Endodermal cell (in vitro differentiated cells): ENCODE measurements at places on chromosomes 2 and 18.
A peak's percentile ranks its signal among the peaks of the same experiment; 100 is the strongest.

- no peak for DNase-seq
These were observed 448.3 kb downstream of the SOX11 start for GRCh38 chr2:6140509-6140908.

DNA sequence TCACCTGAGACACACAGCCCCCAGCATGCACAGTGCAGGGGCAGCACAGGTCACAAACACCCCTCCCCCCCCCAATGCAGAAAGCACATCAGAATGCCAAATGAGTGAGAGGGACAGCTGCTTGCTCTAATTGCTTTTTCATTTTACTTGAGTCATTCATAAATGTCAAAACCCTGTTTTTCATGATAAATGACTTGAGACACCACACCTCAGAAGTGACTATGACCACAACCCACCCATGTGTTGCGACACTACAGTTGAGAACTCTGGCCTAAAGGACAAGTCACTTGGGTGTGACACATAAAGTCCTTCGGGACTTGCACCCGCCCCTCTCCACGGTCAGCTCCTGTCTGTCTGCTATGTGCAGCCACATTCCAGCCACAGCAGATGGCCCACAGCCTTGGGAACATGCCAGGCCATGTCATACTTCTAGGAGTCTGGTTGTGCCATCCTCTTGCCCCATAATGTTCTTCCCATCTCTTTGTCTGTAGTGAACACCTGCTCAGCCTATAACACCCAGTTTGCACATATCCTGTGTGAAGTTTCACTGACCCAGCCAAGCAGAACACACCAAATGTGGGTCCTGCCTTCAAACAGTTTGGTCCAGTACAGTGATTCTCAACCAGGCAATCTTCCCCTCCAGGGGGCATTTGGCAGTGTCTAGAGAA is 30.2 kb upstream of the RIOK3 start:
- no peak for DNase-seq

GRCh38 chr18:30192216-30192615 is 850.3 kb downstream of the DSC3 start:
- DNase-seq: peak; percentile 58

- DNase-seq: peak; percentile 96
These were observed 86.6 kb downstream of the TMEM182 start for GRCh38 chr2:102848366-102848839.

- DNase-seq: peak; percentile 44
These were observed 88.8 kb downstream of the UXS1 start for GRCh38 chr2:106105151-106105922.

DNA sequence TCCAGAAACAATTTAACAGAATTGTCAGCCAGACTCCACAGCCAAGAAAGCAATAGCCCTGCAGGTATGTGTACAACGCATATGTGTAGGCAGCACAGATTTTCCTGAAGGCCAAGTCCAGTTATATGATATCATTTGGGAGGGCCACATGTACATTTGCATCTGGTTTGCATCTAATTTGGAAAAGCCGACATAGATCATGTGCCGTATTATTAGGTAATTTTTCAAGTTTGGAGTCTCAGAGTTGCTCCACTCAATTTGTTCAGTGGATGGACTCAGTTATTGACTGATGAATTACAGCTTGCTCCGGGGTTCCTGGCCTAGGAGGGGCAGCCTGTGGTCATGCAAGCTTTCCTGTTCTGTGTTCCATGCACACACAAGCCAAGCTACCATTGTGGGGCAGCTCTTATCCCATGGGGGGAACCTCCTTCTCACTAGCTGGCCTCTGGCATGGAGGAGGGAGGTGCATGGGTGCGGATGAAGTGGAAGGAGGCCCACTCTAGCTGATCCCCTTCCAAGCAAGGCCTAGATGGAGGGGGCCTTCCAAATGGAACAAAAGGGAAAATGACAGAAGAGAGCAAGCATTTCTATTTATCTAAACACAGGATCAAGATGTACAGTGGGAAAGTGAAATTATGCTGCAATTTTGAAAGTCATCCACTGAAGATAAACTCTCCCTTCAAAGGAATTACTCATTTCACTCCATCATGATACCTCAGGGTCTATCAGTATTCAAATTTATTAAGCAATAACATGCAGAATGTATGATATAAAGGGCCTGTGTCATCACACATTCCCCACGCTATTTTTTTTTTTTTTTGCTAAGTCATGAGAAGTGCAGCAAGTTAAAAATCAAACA is 202.6 kb upstream of the SMAD2 start:
- DNase-seq: no peak

- no peak for DNase-seq
These were observed 332.4 kb downstream of the GULP1 start for GRCh38 chr2:188623995-188624643.

DNA sequence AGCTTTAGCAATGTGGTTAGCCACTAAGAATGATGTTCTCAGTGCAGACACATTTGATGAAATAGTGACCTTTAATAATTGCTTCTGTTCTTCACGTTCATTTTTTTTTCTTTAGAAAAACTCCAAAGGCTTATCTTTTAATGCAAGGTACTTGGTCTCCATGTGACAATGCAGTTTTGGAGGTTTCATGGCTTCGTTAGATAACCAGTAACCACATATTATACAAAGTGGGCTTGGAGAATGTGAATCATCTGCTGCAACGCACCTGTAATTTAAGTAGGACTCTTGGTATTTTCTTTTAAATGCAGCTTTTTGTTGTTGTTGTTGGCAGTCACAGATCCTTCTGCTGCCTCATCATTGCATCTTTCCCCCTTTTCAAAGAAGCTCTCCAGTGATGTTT is 1606.3 kb downstream of the SUCLG1 start:
- DNase-seq: no peak

GRCh38 chr2:226791487-226792081 is 8.0 kb downstream of the IRS1 start:
- peak; percentile 96 for DNase-seq

- no peak for DNase-seq
These were observed 382.6 kb upstream of the CDH20 start for GRCh38 chr18:60950634-60951033.

DNA sequence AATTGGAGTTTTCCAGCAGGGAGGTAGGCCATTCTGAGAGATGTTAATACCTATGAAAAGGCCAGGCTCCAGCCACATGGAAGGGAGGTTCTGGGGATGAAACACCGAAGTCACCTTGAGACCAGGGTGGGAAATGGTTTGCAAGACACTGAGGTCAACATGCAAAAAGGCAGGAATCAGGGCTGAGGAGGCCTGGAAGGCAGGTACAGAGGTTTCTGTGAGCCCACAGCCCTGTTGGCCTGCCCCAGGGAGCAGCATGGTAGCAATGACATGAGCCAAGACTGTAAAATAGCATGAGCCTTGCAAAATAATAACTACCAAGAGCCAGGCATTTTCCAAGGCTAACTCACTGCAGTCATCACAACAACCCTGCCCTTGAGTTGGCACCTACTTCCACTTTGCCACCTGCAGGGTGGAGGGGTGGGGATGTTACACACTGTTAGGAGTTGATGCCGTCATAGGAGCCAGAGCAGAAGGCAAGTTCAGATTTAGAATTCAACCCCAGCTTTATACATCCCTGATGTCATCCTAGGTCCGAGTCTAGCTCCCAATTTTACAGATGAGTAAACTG is 61.3 kb downstream of the ZBTB7C start:
- DNase-seq: peak; percentile 22

DNA sequence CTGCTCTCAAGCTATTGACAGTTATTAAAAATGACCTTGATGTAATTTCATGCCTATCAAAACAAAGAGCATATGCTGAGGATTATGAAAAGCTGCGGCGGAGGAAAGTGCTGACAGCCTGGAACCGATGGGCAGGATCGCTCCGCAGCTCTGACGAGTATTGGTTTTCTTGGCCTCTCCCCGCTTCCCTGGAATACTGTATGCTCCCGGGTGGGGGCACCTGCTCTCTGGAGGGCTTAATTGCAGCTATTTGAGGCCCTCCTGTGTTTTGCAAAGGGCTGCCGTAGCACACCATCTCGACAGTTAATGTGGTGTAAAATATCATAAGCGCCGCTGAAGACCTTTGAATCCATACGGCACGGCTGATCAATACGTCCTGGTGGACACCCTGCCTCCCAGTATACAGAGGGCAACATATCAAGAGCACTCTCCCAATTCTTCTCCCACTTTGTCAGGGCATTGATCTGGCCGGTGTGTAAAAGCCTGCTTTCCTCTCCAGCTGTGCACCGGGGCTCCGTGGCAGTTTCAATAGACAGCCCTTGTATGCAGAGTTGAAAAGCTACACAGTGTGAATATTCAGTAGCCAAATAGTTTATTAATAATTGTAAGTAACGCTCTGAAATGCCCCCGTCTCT is 662.4 kb downstream of the GALR1 start:
- no peak for DNase-seq

GRCh38 chr2:104432401-104432800 is 421.5 kb upstream of the POU3F3 start:
- DNase-seq: no peak

DNA sequence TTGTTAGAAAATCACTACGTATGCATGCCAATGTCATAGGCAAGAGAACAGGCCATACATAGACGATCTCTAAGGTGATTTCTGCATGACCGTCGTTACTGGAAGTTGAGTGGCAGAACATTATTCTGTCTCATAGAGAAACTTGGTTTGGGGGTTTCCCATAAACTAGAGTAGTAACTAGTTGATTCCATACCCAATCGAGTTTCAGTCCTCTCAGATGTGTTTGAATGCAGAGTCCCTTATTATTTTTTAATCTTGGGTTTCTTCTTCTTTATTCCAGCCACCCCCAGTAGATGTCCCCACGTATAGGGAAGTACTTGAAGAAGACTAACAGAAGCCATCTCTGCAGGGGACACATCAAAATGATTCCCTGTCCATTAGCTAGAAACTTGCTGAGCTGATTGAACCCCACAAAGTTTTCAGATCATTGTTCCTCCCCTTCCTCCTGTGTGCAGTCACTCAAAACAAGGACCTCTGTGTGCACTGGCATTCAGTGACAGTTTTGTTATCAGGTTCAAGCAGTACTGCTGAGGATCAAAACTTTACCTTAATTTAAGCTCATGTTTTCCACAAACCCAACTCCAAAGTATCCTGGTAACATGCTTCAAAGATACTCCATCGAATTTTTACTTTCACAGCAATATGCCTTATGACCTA is 68.4 kb upstream of the CDCA7 start:
- no peak for DNase-seq
